Activated CD8-positive, alpha-beta T cell treated with anti-CD3 and anti-CD28 coated beads, Interleukin-2, amount 10 ng/mL, durations not matched to agents 7 days and 5 days (primary cell): ENCODE measurements at places on chromosomes 6 and 20.

DNA sequence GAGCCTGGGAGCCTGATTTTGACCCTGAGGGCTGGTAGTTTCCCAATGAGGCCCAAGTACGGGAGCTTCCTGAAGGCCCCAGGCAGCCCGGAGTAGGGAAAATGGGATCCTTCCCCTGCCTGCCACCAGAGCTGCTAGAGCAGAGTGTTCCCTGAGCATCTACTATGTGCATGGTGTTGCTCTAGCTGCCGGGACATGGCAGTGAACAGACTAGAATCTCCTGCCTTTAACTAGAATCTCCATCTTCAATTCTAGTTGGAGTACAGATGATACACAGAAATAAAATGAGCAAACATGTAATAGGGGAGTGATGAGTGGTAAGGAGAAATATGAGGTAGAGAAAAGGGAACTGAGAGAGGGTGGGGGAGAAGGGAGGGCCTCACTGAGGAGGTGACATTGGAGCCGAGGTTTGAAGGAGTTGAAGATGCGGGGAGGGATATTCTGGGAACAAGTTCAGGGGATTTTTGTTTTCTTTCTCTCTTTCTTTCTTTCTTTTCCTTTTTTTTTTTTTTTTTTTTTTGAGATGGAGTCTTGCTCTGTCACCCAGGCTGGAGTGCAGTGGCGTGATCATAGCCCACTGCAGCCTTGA lies 18.5 kb downstream of the VSTM2L start:
- DNase-seq, result no peak

DNA sequence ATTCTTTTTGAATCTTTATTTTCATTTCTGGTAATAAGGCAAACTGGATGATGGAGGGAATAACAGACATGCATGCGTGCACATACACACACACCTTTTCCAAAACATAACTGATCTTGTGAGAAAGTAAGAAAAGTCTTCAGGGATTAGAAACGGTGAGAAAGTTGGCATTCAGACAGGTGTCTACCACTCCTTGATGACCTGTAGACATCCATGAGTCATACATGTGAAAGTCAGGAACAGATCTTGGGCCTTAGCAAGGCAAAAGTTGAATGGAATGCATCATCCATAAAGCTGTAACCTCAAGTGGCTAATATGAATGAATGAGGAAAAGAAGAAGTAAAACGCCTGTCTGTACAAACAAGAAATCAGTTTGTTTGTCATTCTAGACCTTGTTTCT lies 97.3 kb downstream of the GRIK2 start:
- no peak for DNase-seq

GRCh38 chr6:152874846-152875568 lies 107.8 kb downstream of the FBXO5 start:
- DNase-seq, result no peak

DNA sequence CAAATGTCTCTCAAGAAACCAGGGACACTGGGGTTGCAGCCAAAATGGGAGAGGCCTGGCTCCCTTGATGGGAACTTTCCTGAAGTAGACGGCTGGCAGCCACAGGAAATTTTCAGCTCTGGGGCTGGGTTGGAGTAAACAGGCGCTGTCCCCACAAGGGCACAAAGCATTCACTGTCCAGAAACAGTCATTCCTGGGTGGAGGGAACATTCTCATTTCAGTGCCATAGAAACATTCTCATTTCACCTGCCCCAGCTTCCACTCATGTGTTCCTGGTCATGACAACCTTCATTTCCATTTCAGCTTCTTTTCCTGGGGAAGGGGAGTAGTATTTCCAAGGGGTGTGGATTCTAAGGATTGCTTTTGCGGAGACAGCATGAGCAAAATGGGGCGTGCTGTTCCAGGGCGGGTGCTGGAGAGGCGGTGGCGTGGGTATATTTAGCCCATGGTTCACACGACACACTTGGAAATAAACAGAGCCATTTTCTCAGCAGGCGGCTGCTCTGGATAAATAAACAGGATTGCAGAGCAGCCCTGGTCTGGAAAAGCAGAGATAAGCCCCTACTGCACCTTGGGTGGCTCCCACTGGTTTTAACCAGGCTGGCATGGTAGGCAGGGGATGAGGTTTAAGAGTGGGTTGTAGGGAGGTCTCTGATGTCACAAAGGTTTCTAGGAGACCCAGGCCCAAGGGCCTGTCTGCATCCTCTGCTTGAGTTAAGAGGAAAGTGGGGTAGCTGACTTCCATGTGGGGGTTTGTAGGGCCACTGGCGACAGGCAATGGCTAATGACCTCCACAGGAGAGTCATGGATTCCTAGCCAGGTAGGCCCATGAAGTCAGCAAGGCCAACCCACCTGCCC lies 32.9 kb downstream of the COX4I2 start:
- DNase-seq, result no peak

- no peak for DNase-seq
Observed at GRCh38 chr6:35061651-35062410, 79.3 kb downstream of the TCP11 start.

DNA sequence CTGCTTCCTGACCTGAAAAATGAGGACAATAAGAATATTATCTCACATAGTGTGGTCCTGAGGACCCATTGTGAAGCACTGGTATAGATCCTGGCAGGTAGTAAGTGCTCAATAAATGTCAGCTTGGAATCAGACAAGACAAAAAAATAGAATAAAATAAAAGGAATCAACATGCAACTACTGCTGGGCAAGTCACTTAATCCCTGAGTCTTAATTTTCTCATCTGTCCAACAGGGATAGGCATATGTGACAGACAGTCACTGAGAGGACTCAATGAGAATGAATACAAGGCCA lies 38.0 kb upstream of the PIM1 start:
- DNase-seq, result no peak

DNA sequence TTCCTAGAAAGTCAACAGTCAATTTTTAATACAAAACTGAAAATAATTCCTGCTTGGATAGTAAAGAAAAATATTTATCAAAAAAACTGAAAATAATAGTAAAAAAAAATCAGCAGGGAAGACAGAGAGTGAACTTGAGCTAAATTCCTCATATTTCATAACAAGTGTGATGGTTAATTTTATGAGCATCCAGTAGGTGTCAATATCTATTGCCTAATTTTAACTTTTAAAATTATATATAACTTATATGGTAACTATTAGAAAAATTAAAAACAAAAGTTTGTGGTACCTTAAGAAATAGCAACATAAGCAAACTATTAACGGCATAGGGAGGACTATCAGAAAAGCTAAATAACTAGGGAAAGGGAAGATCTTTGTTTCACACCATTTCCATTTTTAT lies 2.1 kb downstream of the EPM2A start:
- DNase-seq, result no peak

DNA sequence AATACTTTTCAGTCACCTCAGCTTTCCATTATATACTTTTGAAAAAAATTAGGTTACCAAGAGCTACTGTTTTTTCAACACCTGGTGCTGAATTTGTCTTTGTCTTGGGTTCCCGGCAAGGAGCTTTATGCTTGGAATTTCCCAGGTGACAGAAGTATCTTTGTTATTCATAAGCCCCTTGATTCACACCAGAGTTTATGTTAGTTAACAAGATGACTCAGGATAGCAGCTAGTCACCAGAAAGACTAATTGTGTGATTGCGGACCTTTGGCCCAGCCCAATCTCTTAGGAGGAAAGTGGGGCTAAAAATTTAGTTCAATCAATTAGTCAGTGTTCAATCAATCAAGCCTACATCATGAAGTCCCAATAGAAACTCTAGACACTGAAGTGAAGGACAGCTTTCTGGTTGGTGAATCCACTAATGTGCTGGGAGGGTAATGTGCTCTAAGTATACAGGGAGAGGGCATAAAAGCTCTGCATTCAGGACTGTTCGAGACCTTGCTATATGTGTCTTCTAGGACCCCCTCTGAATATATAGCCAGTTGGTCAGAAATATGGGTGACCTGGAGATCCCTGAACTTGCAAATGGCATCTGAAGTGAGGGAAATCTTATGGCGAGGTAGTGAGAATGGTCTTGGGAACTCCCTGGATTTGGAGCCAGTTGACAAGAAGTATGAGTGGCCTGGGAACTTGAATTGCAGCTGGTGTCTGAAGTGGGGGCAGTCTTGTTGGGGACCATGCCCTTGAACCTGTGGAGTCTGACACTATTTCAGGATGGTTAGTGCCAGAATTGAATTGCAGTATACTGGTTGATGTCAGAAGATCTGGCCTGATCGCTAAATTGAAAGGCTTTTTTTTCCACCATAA lies 16.2 kb downstream of the TMEM30A start:
- DNase-seq, result no peak

- no peak for DNase-seq
Observed at GRCh38 chr20:42985628-42986027, 204.1 kb downstream of the PTPRT start.

DNA sequence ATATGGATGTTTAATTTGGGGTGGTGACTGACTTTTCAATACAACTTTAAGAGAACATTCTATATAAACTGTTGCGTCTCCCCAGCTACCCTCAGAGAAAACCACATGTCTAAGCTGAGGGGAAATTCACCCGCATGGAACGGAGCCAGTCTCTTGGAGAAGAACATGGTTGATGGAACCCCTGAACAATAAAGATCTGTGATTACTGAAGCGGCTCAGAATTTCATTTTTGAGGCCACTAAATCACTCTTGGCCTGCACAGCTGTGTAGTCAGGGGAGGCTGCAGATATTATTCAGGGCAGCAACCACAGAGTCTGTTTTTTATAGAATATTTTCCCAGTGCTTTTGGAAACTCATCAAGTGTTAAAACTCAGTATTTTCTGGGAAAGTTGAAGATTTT lies 73.8 kb downstream of the EYA4 start:
- no peak for DNase-seq

DNA sequence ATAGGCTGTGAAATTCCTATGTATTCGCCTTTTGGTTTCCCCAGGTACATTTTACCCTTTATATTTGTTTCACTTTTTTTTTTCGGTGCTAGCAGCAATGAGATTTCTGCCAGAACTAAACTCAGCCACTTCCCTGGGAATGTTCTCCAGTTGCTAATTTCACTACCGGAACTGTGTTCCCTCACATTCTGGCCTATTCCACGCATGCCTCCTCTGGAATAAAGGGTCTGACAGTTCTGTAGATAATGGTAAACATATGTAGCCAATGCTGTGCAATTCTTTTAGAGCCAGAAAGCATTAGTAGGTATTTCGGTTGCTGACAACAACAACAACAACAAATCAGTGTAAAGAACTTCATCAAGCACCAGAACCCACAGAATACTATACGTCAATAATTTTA lies 96.1 kb upstream of the TBX18 start:
- no peak for DNase-seq

DNA sequence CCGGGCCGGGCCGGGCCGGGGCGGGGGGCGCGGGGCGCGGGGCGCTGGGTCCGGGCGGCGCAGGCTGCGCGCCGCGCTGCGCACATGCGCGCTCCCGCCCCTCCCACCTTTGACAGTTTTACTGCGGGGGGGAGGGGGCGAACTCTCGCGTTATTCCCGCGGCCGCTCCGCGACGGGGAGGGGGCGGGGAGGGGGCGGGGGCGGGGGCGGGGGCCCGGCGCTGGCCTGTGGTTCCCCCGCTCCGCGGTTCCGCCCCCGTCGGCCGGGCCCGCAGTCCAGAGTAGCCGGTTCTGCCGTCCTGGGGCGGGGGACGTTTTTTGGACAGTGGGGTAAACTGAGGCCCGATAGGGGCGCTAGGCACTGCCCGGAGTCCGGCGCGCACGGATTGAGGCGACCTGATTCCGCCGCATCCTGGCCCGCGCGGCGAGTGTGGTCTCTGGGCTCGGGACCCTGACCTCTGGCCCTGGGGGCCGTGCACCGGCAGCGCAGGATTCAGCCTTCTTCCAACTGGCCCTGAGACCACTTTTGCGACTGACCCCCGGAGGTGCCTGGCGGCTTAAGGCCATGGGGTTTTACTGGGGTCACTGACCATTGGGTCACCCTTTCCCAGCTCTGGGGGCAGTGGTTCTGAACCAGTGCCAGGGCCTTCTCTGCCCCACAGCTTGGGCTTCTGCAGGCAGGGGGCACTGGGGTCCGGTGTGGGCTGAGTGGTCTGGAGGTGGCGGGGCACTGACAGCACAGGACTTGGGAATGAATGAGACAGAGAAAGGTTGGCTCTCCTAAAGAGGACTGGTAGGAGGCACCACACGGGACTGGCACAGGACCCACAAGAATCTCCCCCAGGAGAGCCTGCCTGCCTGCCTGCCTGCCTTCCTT lies at the start of gene ZNF512B:
Gene ZNF512B (minus strand): TSS at position 93 of the 876 bp plus-strand sequence. CDS start 1,980 bp downstream, outside the sequence.
- peak; percentile 64 for DNase-seq

GRCh38 chr6:116767715-116768114 lies 2.2 kb upstream of the FAM162B start:
- DNase-seq, result no peak

DNA sequence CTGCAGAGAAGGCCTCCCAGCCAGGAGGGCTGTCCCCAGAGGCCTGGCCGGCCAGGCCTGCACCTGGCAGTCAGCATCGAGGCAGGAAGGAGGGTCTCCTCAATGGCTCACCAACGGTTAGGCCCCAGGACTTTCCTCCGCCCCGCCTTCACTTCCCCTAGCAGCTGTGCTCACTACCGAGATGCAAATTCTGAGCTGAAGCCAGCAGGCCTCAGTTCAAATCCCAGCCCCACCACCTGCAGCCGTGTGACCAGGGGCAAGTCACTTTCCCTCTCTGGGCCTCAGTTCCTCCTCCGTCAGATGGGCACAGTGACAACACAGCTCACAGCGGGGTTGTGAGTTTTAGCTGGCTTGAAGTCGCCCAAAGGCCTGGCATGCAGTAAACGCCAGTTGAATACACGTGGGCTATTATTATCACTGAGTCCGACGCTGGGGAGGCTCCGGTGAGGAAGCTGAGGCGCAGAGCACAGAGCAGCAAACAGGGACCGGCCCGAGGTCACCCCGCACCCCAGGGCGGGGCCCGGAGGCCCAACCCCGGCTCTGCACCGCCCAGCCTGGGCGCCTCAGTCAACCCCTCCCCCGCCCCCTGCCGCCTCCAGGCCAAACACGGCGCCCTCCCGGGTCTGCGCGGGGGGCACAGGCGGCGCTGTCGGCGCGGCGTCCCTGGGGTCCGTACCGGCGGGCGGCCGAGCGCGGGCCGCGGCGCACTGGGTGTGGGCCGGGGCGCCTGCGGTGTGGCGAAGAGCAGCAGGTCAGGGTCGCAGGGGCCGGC lies 671 bp downstream of the E2F1 start:
- peak; percentile 78 for DNase-seq

DNA sequence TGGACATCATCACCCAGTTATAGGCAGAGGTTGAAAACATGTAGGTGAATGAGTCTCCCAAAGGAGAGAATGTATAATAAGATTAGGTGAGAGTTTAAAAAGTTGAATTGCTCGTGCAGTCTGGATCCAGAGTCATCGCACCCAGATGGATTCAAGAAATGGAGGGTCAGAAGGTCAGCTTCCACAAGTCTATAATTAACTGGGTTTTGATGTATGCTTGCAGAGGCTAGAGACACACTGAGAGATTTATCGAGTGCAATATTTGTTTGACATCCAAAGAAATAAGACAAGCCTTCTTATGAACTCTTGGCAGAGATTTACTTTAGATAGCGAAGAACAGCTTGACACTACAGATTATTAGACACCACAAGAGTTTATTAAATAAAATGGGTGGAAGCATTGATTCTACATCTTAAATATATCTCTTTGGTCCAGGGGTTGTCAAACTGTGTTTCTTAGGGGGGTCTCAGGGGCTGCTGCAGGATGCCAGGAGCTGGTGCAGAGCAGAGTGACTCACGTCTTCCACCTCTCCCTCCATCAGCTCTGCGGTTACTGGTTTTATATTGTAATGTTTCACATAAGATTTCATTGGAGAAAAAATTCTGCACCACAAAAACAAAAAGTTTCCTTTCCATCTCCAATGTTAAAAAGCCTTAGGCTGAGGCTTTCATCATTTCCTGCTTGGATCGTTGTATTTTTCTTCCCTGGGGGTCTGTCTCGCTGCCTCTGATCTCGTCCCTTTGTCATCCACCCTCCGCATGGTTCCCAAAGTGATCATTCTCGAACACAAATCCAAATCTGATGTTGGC lies 176.2 kb upstream of the AHI1 start:
- DNase-seq, result no peak

- no peak for DNase-seq
Observed at GRCh38 chr6:66326228-66326627, 619.2 kb upstream of the EYS start.
